Fibroblast of upper back skin (primary cell): ENCODE measurements at places on chromosomes 5 and 9.

GRCh38 chr9:96222132-96222531, 79.8 kb downstream of the HSD17B3 start:
- DNase-seq = peak; percentile 8

DNA sequence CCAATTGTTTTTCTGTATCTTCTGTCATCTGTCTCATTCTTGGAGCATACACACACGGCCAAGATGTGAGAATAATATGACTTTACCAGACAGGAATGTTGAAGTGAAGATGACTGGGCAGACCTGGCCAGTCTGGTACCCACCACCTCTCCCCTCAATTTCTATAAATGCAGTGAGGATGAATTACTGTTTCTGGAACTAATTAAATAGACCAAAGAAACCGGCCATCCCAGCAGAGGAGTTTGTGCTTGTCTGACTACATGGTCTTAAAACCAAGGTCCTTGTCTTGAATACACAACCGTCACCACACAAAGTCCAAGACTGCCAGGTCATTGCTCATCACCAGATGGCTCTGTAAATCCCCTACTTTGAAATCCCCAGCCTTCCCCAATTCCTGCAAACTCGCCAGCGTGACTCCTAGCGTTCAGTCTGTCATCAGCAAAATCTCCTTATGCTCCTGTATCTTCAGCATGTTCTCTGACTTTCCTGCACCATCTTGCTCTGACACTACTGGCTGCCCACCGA, 147.2 kb downstream of the PDE4D start:
- peak; percentile 86 for DNase-seq

- no peak for DNase-seq
Measured at GRCh38 chr5:178988436-178989220, 6.5 kb downstream of the GRM6 start.

- no peak for DNase-seq
Measured at GRCh38 chr5:53321073-53321472, 159.4 kb upstream of the FST start.

DNA sequence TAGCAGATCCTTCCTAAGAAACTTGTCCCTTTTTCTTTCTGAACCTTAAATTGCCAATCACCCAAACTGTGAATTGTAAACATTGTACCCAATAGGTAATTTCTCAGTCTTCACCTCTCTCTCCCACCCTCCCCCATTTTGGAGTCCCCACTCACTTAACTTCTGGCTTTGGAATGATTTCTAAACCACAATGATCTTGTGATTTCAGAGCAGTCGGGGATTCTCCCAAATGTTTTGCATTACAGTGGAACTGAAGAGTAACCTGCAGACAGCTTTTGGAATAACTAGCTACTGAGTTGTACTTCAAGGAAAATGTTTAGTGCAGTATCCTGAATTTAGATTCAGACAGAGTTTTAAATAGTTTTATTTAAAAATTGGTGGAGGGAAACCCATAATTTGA, 19.2 kb downstream of the SLC27A6 start:
- DNase-seq = peak; percentile 4

- DNase-seq = no peak
Measured at GRCh38 chr9:3509926-3510325, 15.9 kb downstream of the RFX3 start.

GRCh38 chr9:4574657-4575243, 84.5 kb downstream of the SLC1A1 start:
- no peak for DNase-seq

DNA sequence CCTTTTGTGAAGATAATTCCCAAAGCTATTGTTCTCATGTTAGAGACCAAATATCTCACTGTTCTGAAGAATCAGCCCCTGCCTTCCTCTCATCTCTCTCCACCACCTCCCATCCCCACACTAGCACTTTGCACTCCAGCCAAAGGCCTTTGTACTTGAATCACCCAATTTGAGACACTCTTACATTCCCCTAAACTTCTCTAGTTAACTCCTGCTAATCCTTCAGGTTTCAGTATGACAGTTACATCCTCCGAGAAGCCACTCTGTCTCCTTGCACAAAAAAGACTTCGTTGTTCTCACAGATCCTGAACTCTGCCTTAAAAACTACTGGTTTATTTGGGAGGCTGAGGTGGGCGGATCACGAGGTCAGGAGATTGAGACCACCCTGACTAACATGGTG, 227.5 kb downstream of the PIK3R1 start:
- no peak for DNase-seq

DNA sequence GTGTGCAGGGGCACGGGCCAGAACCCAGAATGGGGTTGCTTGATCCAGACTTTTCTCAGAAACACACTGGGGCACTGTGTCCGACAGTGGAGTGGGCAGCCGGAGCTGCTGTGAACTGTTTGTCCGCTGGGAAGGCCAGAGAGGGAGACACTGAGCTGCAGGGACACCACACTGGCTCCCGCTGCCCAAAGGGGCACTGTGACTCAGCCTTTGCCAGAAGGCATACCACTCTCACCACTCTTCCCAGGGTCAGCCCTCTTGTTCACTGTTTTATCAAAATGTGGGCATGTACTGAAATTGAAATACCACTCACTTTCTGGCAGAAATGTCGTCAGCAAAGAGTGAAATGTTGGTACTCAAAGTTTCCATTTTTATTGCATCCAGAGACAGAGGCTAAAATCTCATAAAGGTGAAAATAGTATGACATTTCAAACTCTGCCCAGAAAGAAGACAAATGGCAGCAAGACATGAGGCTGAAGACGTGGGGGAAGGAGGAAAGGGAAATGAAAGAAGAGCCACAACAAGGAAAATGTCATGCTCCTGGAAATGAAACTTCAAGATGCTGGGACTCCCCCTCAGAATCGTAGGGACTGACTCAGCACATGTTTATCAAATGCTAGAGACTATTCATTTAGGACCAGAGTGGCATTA, 4.5 kb upstream of the IL7R start:
- DNase-seq = no peak

GRCh38 chr9:20630241-20630943, 8.1 kb upstream of the MLLT3 start:
- no peak for DNase-seq

- DNase-seq = peak; percentile 23
Measured at GRCh38 chr5:163489055-163489744, 16.2 kb upstream of the MAT2B start.

- DNase-seq = no peak
Measured at GRCh38 chr9:120324996-120325642, 254.8 kb downstream of the CDK5RAP2 start.

GRCh38 chr5:97098922-97099321, 43.5 kb downstream of the LIX1 start:
- no peak for DNase-seq

DNA sequence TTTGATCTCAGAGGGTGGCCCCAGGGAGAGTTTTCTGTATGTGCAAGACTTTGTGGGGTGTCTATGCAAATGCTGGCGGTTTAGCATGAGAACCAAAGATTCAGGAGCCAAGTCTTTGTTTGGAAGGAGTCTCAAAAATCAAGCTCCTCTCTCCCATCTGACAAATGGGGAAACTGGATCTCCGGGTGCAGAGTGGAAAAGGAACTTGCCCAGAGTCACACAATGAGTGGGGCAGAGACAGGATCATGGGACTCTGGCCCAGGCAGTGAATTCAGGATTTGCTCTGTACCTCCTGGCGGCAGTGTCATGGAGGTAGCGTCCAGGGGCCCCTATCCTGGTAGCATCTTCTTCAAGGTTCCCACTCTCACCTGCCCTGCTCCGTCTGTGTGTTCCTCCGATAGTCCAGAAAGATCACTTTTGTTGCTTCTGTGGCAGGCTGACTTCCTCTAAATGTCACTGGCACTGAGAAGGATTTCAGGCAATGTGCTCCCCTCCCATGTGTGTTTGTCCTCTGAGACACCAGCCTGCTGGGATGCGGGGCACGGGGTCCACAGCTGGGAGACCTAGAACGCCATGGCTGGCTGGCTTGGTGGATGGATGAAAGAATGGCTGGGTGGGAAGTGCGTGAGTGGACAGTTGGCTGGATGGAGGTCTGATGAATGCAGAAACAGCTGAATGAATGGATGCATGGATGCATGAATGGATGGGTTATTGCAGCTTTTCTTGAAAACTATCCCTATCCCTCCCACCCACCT, 3.6 kb downstream of the CCL19 start:
- DNase-seq = no peak

GRCh38 chr5:123122273-123122672, 33.2 kb downstream of the PRDM6 start:
- no peak for DNase-seq

- no peak for DNase-seq
Measured at GRCh38 chr5:9859808-9860207, 229.7 kb upstream of the TAS2R1 start.

GRCh38 chr5:73596705-73597328, 29.2 kb upstream of the ARHGEF28 start:
- peak; percentile 21 for DNase-seq

GRCh38 chr5:39892708-39893107, 467.9 kb upstream of the DAB2 start:
- DNase-seq = peak; percentile 17

GRCh38 chr5:135053278-135053677, 19.2 kb upstream of the PITX1 start:
- no peak for DNase-seq

DNA sequence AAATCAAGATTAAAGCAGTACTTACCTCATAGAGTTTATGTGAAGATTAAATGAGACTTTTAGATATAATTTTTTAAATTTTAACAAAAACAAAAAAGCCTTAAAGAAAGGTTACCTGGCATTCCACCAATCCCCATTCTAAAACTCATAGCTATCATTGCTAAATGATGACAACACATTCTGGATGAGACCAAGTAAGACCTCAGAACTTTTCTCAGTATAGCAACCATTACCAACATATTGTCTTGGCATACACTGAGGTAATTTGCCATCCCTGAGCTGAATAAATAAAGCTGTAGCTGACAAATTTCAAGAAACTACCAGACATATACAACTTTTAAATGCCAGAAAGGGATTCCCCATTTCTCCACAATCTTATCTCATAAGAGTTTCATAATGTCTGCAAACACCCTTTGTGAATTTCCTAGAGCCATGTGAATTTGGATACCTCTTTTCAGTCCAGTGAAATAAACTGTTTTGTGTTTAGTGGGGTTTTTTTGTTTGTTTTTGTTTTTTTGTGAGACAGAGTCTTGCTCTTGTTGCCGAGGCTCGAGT, 29.5 kb downstream of the RANBP3L start:
- DNase-seq = peak; percentile 42

- DNase-seq = no peak
Measured at GRCh38 chr9:109789556-109789955, 9.6 kb downstream of the PALM2AKAP2 start.

GRCh38 chr5:126746290-126746689, 30.6 kb upstream of the LMNB1 start:
- DNase-seq = no peak

GRCh38 chr5:91074615-91075014, 308.5 kb downstream of the ARRDC3 start:
- DNase-seq = peak; percentile 94

- peak; percentile 14 for DNase-seq
Measured at GRCh38 chr5:93099902-93100347, 481.1 kb downstream of the NR2F1-AS1 start.

- DNase-seq = peak; percentile 53
Measured at GRCh38 chr9:91037511-91038482, 236.2 kb downstream of the SYK start.

GRCh38 chr9:130372057-130372456, 72.7 kb upstream of the ASS1 start:
- DNase-seq = no peak

GRCh38 chr5:74786851-74787250, 19.8 kb downstream of the NSA2 start:
- no peak for DNase-seq

DNA sequence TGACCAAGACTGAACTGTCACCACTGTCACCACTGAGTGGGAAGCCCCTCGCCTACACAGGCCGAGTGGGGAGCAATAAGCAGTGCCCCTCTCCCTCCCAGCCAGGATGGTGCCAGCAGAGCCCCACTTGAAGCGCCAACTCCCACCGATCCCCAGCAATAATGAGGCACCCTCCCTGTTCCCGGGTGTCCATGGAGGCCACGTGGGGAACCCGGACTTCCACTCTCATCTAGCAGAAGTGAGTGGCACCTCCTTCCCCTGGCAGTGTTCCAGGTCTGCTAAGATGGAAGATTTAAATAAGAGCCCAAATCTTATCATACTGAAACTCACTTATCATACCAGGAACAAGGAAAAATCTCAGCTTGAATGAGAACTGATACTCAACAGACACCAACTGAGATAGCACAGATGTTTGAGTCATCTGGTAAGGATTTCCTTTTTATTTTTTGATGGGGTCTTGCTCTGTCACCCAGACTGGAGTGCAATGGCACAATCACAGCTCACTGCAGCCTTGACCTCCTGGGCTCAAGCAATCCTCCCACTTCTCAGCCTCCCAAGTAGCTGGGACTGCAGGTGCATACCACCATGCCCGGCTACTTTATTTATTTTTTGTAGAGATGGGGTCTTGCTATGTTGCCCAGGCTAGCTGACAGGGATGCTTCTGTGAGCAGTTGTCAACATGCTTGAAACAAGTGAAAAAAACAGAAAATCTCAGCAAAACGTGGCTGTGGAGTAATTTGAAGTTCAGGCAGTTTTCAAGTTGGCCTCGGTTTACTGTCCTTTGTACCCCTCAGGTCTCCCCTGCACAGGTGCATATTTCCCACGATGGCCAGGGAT, 29.6 kb upstream of the ASS1 start:
- DNase-seq = no peak

DNA sequence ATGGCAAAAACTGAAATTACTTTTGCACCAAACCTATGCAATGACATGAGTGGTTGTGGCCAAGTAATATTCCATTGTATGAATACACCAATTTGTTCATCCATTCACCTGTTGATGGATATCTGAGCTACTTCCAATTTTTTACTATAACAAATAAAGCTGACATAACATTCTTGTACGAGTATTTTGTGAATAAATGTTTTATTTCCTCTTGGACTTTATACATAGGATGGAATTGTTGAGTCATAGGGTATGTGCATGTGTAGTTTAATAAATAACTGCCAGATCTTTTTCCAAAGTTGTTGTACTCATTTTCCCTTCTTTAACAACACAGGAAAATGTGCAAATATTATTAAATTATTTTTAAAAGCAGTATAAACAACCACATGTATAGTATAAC, 146.1 kb upstream of the ZNF462 start:
- no peak for DNase-seq

DNA sequence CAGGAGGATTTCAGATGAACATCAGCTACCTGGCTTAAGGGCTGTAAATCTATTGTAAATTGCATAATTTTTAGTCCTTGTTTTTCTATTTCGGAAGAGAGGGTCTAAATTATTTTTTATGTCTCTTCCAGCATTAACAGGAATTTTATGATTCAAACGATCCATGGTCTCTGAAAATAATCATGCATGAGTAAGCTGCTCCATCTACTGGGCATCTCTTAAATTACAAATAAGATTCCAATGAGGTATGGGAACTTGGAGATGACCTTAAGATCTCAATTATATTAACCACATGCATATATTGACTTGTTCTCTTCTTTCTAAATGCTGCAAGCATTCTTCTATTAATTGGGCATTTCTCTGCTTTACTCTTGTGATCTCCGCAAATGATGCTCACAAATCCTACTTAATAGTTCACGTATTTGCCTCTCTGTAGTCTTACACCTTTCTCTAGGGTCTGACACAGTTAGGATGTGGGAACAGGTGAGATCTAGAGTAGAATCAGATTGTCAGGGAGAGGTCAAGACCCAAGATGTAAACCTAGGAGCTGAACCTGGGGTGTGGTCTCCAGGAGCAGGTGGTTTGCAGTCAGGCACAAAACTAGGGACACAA, 86.9 kb downstream of the NUDT12 start:
- peak; percentile 59 for DNase-seq
